Tongue (tissue), 3 donors: ENCODE measurements at places on chromosomes 4 and X.

GRCh38 chrX:31039327-31039711 lies 32.5 kb downstream of the FTHL17 start:
- DNase-seq: no peak

DNA sequence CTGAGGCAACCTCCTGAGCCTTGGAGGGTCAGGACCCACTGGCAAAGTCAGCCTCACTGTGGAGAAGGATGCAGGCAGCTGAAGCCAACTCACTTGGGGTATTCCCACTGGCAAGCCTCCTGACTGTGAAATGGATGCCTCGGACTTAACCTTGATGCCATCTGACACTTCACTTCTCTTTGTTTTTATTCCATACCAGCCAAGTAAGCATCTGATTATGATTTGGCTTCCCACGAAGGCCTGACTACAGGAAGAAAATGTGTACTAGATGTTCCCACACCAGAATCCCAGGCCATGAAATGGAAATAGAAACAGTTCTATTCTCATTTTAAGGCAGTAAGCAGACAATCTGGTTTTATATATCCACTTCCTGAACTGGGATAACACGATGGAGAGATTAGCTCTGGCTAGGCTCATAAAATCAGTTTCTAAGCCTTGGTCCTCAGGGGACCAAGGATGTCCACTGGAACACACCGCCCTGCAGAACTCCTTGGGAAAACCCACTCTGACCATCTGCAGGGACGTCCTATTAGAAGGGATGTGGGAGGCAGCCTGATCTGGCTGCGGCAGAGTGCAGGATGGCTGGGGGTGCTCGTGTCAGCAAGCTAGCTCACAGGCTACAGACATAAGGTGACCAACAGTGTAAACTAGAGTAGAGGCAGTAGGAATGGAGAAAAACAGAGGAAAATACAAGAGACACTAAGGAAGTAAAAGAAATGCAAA lies 89.3 kb downstream of the TSPAN5 start:
- DNase-seq: peak; percentile 67

DNA sequence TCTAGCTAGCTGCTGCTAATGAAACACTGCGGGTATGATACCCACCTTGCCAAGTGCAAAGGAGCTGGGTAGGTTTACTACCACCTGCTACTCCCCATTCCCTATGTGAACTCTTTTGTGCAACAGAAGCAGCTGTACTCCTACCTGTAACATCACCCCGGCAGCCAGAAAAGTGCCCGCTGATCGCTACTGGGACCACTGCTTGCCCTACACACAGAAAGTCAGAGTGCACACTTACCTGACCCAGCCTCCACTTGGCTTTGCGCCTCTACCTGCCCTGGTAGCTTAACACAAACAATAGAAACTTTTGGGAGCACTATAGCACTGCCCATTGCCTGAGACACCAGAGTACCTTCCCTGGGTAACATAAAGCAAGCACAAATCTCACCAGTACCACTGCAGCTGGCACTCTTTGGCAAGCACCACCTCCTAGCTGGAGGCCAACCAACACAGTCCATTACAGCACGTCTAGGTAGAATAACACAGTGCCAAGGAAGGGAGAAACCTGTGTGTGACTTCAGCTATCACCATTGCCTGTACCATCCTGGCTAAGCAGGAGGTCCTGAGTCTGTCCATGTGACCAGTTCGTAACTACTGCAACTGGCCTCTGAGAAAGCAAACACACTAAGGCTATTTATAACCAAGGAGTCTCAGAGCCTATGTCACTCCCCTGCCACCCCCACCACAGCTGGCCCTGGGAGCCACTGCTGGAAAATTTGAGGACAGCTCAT lies 80.1 kb downstream of the CENPC start:
- DNase-seq: peak; percentile 22

DNA sequence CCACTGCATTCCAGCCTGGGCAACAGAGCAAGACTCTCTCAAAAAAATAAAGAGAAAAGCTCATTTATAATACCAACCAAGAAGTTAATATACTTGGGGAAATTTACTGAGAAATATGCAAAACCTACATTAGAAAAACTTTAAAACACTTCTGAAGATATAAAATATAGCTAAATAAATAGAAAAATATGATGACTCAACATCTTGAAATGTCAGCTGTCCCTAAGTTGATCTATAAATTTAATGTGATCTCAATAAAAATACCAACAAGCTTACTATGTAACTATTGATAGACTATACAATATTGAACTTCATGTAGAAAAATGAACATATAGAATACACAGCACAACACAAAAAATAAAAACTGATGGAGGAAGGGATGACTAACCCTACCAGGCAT lies 87.5 kb upstream of the INTU start:
- no peak for DNase-seq

DNA sequence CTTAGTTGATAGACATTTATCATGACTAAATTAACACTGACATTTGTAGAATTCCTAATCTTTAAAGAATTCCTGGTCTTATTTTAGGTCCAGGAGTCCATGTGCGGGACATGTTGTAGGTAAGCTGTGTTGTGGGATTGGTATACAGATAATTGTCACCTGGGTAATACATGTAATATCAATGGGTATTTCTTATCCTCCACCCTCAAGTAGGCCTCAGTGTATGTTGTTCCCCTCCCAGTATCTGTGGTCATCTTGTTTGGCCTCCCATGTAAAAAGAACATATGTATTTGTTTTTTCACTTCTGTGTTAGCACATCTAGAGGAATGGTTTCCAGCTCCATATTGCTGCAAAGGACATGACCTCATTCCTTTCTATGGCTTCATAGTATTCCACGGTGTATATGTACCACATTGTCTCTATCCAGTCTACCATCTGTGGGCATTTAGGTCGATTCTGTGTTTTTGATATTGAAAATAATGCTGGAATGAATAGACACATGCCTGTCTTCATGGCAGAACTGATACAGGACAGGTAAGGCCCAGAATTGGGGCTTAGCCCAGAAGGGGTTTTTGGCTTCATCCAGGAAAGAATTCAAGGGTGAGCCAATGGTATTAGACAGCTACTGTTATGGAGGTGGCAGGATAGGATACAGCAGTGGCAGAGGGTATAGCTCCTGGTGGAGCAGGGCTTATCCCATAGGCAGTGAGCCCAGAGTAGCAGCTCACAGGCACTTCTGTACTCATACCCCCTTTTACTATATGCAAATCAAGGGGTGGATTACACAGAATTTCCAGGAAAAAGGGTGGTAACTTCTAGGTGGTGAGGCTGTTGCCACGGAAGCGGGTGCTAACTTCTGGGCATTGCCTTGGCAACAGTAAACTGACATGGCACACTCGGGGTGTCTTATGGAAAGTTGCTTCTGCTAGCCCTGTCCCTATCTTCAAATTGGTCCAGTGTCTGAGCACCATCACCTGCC lies 66.1 kb upstream of the WDR1 start:
- no peak for DNase-seq

- DNase-seq: no peak
Measured at GRCh38 chr4:181674315-181674875, 568.8 kb upstream of the TENM3 start.

DNA sequence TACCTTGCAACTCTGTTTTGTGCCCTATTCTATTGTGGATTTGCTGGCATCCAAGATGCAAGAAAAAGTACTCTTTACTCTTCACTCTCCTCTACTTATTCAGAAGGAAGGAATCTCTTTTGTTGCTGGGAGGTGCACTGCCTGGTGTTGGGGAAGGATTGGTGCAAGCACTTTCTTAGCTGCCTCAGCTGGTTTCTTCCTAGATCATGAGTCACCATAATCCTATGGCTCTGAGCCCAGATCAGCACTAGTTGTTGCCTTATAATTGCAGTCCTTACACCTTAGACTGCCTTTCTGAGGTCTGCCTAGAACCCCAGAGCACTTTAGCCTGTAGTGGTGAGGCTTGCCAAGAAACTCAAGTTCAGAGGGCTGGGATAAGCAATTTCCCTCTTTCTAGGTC lies 37.0 kb upstream of the CT83 start:
- DNase-seq: no peak

- no peak for DNase-seq
Measured at GRCh38 chrX:75086731-75087195, 69.3 kb downstream of the ABCB7 start.

- DNase-seq: no peak
Measured at GRCh38 chrX:136205882-136206380, 45.3 kb downstream of the MAP7D3 start.

GRCh38 chr4:42078184-42078801 lies 74.2 kb downstream of the BEND4 start:
- DNase-seq: no peak

DNA sequence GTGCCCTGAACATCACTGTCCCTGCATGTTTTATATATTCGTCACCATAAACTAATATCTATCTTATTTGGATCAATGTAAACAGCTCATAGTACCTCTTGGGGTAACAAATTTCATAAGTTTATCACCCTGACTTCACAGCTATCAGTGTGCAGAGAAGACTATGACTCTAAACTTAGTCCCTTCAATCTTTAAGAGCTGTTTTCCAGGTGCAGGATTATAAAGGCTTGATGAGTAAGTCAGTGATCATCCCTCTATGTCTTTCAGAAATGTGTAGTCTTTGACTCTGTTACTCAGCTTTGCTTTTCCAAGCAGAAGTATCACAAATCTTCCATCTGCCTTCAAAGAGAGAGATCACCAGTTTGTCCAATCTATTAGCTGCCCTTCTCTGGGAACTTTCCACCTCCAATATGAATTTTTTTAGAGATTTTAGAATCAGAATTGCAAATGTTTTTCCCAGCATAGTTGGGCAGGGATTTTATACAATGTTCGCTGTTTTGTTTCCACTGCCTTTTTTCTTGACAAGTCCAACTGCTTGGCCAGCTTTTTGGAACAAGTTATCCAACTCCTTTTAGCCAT lies 45.1 kb upstream of the TSPAN7 start:
- DNase-seq: no peak

DNA sequence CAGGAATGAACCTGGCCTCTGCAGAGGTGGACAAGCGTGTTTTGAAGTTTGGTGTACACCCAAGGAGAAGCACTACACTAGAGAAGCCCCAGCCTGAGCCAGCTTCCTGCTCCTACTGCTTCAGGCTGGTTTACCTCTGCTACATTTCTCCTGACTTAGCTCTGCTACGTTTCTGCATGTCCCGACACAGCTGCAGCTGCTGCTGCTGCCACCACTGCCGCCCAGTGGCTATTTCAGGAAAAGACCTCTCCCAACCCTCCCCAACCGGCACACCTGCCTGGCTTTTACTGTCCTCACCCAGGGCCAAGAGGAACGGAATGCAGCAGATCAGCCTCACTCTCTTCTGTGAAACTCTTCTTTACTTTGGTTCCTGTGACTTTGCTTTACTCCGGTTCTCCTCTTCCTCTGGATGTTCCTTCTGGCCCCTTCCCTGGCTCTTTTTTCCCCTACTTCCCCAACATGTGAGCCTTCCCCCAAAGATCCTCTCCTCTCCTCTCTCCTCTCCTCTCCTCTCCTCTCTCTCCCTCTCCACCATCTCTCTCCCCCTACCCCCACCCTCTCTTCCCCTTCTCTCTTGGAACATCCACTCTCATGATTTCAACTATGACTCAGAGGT lies 3.1 kb upstream of the P2RY4 start:
- DNase-seq: peak; percentile 48

DNA sequence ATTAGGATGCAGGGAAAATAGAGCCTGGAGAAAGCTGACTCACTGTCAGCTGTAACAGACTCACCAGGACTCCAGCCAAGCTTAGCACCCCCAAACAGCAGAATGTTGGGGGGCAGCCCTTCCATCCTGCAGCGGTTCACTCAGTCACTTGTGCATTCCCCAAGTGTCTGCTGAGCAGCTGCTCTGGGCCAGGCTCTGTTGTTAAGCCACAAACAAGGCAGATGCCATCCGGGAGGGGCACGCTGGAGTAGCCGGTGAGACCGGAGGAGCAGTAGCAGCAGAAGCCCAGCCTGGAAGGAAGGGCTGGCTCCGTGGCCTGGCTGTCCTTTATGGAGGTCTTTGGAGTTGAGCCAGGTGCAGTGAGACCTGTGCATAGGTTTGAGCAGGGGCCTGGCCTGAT lies 22.0 kb downstream of the CCNQ start:
- peak; percentile 61 for DNase-seq

DNA sequence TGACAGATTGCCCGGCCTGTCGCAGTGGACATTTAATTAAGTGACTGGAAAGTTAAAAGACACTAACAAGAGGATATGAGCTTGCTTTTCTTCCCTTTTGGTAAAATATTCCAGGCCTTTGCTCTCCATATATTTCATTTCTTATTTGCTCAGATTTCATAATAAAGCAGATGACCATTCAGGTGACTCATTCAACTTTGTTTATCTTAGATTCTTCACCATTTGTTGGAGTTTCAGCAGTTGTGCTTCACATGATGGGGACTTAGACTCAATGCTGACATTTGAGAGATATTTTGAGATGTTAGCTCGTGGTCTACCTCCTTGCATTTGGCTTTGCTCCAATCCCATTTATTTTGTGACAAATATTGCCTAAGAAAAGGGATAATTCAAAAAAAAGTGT lies 312.2 kb downstream of the ARHGAP24 start:
- no peak for DNase-seq

DNA sequence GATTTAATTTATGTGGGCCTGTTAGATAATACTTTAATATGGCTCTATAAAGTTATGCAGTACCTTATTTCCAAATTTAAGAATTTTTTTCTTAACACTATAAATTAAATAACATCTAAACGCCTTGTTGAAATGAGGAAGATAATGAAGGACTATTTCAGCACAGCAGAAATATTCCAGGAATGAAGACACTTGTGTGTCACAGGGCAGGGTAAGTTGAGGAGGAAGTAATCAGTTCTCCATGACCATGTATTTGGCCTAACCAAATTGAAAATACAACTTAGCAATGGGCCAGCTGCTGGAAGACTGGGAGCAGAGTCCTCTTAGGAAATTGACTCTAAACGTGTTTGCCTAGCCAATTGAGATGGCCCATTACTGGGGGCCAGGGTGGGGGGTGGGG lies 16.9 kb downstream of the CXCL3 start:
- DNase-seq: no peak

GRCh38 chrX:49838374-49838773 lies 9.3 kb downstream of the PAGE4 start:
- peak; percentile 31 for DNase-seq

- no peak for DNase-seq
Measured at GRCh38 chr4:180363815-180364214, 1879.4 kb upstream of the TENM3 start.

GRCh38 chr4:27003642-27004113 lies 143.0 kb downstream of the STIM2 start:
- no peak for DNase-seq

GRCh38 chrX:123223859-123224258 lies 39.8 kb downstream of the GRIA3 start:
- no peak for DNase-seq

GRCh38 chr4:176413171-176413570 lies 93.4 kb downstream of the SPCS3 start:
- DNase-seq: no peak

GRCh38 chrX:122777766-122778165 lies 406.3 kb upstream of the GRIA3 start:
- no peak for DNase-seq

- DNase-seq: no peak
Measured at GRCh38 chr4:54496412-54496811, 161.3 kb upstream of the KIT start.

GRCh38 chr4:113788888-113789287 lies 27.4 kb upstream of the CAMK2D start:
- DNase-seq: no peak

- DNase-seq: no peak
Measured at GRCh38 chr4:150280081-150280895, 202.0 kb downstream of the DCLK2 start.
